ENCODE measurements at places on chromosomes 5 and 9.
A peak's percentile ranks its signal among the peaks of the same experiment; 100 is the strongest.

DNA sequence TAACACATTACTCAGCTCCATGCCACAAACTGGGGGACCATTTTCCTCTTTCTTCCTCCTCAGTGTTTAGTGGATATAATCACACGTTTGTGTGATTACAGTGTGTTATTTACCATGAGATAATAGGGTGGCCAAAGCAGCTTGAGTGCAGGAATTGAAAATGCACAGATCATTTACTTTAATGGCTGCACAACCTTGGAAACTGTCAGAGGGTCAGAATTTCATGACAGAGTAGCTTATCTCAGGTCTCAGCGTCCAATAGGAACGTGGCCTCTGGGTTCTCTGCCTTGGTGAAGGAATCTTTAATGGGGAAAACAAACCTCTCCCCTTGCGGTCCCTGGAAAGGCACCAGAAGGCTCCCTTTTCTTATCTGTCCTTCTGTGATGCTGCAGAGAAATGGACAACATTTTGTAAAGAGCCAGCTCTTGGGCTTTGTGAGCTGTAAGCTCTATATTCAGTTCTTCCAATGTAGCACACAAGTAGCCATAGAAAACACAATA lies 87.4 kb upstream of the CD180 start:
- DNase-seq: no peak

DNA sequence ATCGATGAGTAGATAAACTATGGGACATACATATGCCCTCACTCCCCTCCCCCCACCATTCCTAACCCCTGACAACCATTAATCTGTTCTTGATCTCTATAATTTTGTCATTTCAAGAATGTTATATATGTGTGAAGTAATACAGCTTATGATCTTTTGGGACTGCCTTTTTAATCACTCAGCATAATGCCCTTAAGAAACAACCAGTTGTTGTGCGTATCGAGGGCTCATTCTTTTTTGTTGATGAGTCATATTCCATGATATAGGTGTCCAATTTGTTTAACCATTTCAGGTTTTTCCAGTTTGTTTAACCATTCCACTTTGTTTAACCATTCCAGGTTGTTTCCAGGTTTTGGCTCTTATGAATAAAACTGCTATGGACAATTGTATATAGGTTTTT lies 75.6 kb downstream of the ARHGEF28 start:
- DNase-seq: no peak

DNA sequence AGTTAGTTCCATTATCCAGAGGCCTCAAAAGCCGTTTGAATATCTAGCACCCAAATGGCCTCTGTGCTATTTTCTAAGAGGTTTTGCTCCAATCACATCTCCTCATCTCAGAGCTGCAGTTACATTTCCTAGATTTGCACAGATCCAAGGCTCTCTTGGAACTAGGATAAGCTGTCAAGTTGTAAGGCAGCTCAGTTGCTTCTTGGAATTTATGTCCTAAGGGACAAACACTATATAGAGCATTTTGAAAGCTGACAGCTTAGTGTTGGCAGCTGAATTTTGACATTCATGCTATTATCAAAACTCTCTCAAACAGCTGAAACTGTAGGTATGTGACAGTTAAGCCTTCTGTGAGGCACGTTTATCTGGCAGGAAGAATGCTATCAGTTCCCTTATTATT lies 97.0 kb downstream of the MACIR start:
- DNase-seq: no peak

DNA sequence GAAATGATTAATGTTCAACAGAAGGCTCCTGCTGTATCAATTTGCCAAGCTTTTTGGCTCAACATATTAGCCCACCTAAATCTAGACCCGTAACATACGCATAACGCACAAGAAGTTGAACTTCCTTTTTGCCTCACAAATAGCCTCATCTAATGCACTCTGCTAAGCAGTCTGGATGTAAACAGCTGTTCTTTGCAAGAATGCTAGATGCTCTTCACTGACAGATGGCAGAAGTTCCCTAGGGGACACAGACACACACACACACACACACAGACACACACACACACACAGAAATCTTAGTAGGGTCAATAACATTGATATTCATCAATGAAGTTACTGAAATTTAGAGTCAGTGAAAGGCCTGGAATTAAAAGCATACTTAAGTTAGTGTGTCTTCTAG lies 13.2 kb upstream of the PCA3 start:
- no peak for DNase-seq

GRCh38 chr9:26262421-26263107 lies 584.3 kb upstream of the TUSC1 start:
- DNase-seq: no peak

DNA sequence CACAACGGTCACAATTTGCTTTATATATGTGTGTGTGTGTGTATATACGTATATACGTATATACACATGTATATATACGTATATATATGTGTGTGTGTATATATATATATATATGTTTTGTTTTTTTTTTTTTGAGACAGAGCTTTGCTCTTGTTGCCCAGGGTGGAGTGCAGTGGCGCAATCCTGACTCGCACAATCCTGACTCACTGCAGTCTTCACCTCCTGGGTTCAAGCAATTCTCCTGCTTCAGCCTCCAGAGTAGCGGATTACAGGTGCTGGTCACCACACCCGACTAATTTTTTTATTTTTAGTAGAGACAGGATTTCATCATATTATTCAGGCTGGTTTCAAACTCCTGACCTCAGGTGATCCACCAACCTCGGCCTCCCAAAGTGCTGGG lies 3.1 kb downstream of the RNF38 start:
- DNase-seq: no peak

DNA sequence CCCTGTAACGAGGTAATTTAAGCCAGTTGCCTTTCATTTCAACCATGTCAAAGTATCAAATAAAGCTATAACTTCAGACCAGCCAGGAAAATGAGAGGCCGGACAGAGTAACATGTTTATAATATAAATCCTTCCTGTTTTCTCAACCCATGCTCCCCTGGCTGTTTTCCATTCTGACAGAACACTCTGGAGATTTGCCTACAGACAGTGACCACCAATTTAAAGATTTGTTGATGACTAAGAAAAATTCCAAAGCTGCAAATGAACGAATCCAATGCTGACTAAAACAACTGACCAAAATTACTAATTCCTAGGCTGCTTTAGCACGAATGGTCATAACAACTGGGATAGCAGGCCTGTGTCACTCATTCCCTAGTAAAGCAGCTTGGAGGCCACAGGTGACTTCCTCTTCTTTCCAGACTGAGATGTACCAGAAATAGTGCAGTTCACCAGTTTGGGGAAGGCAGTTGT lies 141.4 kb downstream of the AOPEP start:
- peak; percentile 32 for DNase-seq

DNA sequence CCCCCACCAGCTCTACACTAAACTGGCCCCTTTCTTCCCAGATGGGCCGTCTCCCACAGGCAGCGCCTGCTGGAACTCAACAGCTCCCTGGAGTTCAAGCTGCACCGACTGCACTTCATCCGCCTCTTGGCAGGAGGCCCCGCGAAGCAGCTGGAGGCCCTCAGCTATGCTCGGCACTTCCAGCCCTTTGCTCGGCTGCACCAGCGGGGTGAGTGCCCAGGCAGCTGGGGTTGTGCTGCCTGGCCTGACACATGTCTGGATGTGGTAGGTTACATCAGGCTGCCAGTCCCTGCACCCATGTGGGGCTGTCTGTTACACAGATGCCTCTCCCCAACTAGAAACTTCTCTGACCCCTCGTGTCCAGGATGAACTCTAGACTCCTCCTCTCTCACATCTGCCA lies 9.8 kb downstream of the NHP2 start:
- DNase-seq: peak; percentile 68

- DNase-seq: no peak
These were observed 86.4 kb downstream of the ADRB2 start for GRCh38 chr5:148912714-148913398.

GRCh38 chr5:180170810-180171567 lies 38.0 kb downstream of the RASGEF1C start:
- DNase-seq: no peak

- DNase-seq: no peak
These were observed 16.5 kb downstream of the WNK2 start for GRCh38 chr9:93200449-93200742.

DNA sequence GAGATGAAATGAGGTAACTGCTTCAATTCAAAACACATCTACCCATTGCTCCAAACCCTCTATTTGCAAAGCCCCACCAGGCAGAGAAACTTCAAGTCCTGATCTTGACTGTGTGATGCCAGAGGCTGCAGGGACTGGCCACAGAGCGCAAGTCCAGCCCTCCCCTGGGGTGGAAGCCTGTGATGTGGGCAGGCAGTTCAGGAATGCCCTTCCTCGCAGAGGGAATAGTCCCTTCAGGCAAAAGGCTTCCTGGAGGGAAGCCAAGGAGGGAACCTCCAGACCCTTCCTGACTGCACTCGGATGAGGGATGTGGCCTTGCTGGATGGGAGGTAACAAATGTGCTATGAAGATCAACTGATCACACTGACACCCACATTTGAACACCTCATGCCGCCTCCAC lies 131.2 kb downstream of the SLIT3 start:
- no peak for DNase-seq

GRCh38 chr5:95872346-95873268 lies 50.1 kb upstream of the GLRX start:
- no peak for DNase-seq

DNA sequence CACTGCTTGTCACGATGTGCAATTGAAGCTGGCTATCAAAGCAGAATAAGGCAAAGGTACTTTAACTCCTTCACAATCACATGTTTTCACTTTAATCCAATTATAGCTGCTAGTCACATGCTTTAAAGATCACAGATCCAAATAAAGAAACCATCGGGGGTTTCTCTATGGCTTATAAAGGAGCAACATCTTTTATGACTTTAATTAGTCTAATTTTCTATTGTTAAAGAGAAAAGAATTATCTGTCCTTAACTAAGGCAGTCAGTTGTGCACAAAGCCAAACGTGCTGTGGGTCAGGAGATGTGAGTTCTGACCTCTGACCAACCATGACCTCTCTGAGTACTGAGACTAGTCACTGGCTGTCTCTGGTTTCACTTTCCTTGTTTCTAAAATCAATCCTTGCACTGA lies 561.1 kb downstream of the RAB3C start:
- DNase-seq: no peak

DNA sequence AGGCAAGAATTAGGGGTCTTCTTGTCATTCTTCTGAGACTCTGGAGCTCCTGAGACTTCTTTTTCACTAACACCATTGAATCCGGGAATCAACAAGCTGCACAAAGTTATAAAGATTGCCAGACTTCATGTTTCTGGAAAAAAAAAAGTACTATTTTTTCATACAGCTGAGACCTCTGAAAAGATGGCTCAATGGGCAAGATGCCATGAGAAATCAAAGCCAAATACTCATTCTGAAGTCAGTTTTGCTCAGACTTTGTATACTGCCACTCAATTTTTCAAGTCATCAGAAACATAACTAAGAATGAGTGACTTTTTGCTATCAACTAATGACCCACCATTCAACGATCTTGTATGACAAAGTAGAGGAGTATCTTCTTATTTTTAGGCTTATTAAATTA lies 512.0 kb downstream of the RAB3C start:
- peak; percentile 22 for DNase-seq

- peak; percentile 26 for DNase-seq
These were observed 475 bp downstream of the WDR5 start for GRCh38 chr9:134136118-134136995.

GRCh38 chr9:89791754-89792153 lies 186.9 kb downstream of the GADD45G start:
- no peak for DNase-seq

GRCh38 chr9:100019541-100019940 lies 79.3 kb downstream of the ERP44 start:
- no peak for DNase-seq

All from muscle of arm (tissue), 14 donors.